ENCODE measurements at places on chromosomes 5 and 9.
A peak's percentile ranks its signal among the peaks of the same experiment; 100 is the strongest.

GRCh38 chr9:118321788-118322187 is 617.6 kb downstream of the TLR4 start:
- no peak for DNase-seq

DNA sequence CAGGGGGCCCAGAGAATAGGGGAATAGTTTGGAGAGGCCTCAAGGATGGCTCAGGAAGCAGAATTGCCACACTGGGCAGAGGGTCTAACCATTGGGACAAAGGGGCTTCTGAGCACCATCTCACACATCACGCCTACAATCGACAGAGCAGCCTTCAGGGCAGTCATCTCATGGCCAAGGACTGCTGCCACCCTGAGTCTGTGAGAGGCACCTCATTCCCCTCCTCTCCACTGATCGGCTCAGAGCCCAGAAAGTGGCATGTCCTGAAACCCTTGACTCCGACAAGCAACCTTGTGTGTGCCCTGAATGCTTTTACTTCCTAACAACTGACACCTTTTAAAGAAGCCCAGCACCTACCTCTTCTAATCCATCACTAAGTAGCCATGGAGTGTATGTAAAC is 128.9 kb upstream of the PTPN3 start:
- no peak for DNase-seq

- no peak for DNase-seq
Observed at GRCh38 chr5:584846-585245, 27.3 kb upstream of the CEP72 start.

DNA sequence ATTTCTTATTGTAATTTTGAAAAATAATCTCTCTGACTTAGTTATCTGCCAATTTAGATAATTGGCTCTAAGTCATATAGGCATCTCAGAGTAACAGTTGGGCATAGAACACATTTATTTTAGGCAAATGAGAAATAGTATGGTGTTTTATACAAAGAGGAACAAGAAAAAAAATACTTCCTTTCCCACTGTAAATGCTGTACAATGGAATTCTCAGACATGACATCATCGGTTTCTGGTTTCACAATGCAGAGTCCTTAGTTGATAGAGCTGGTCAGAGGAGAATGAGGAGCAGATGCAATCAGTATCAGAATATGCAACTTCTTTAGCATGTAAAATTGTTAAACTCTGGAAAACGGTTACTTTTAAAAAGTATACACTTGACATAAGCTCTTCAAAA is 49.4 kb downstream of the PLK2 start:
- peak; percentile 94 for DNase-seq

DNA sequence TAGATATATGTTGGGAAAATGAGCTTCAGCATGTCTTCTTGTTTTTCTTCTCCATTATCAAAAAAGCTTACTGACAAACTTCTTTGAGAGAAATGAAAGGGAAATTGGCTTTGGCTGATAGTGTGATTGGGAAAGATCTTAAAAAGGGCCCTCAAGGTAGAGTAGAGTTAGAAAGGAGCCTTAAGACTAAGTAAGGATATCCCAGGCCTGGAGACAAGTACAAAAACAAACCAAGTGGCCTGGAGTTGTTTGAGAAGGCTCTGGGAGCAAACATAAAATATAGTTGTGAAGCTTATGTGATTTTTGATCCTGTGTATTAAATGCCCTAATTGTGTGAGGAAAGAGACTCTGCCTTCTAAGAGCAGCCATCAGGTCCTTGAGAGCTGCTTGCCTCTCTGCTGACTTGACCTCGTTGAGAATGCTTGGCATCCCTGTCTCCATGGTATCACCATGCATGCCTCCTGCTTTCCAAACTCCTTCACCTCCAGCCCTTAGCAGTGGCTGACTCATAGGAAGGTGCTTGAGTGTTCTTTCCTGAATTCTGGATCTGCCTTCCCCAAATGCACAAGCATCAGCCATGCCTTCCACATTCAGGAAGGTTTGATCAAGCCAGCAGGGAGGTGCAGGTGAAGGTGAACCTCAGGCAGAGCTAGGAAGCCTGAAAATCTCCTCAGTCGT is 78.9 kb downstream of the SMARCA2 start:
- DNase-seq: peak; percentile 74

DNA sequence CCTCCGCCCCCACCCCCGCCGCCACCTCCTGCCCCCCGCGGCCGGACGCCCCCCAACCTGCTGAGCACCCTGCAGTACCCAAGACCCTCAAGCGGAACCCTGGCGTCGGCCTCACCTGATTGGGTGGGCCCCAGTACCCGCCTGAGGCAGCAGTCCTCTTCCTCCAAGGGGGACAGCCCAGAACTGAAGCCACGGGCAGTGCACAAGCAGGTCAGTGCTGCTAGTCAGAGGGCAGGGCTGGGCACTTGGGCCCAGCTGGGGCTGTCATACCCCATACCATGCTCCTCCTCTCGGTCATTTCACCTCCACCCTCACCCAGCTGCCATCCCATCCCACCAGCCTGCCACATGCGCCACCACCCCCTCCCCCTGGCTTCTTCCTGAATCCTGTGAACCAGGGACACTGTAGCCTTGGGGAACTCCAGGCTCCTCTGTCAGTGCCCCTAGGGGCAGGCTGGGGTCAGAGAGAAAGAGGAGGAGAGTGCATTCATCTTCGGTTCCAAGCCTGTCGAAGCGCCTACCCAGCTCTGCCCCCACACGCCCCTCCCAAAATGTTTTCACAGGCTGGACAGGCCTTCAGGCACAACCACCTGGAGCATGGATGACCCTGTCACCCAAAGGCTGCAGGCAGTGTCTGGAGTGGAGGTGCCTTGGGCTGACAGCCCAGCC is 122.0 kb downstream of the DAB2IP start:
- DNase-seq: no peak

DNA sequence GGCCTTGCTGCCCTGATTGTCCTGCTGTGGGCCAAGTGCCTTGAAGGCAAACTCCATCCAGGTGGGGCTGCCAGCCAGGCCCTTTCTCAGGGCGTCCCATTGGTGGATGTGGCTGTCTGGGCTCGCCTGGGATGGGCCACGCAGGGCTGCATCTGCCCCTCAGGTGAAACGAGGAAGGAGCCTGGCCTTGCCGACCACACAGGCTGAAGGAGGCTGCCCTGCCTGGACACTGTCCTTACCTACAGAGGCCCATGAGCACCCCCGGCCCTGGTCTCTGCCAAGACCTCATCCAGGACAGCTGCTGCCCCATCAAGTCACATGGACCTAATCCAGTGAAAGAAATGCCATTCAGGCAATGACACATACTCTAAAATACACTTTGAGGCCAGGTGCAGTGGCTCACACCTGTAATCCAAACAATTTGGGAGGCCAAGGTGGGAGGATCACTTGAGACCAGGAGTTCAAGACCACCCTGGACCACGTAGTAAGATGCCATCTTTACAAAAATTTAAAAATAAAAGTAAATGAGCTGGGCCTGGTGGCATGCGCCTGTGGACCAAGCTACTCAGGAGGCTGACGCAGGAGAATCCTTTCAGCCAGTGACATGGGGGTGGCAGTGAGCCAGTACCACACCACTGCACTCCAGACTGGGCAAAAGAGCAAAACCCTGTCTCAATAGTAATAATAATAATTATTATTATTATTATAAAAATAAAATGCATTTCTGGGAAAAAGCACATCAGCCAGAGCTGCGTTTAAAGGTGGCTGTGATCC is 33.9 kb downstream of the PNPLA7 start:
- DNase-seq: no peak

GRCh38 chr9:27124151-27124550 is 15.1 kb downstream of the TEK start:
- peak; percentile 64 for DNase-seq

GRCh38 chr9:10721301-10721700 is 108.5 kb upstream of the PTPRD start:
- no peak for DNase-seq
